CD4-positive, alpha-beta T cell treated with Interleukin-15 for 1 hour (primary cell): ENCODE measurements at places on chromosomes 1 and 21.

- no peak for DNase-seq
Observed at GRCh38 chr1:212721388-212722247, 22.0 kb upstream of the BATF3 start.

GRCh38 chr1:238710697-238711096 is 675.7 kb upstream of the CHRM3 start:
- no peak for DNase-seq

DNA sequence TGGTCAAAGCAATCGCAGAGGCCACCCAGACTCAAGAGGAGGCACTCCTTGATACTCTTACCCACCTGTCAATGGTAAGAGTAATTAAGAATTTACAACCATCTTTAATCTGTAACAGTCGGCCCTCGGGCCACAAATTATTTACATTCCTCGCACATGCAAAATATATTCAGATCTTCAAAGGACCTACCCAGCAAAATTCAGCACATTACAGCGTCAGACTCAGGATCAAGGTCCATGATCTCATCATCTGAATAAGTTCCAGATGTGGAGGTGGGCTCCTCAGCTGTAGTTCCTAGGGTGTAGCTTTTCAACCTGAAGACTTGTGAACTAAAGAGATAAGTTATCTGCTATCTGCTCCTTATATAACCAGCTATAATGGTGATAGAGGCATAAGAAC is 17.1 kb upstream of the RNF11 start:
- DNase-seq: no peak

DNA sequence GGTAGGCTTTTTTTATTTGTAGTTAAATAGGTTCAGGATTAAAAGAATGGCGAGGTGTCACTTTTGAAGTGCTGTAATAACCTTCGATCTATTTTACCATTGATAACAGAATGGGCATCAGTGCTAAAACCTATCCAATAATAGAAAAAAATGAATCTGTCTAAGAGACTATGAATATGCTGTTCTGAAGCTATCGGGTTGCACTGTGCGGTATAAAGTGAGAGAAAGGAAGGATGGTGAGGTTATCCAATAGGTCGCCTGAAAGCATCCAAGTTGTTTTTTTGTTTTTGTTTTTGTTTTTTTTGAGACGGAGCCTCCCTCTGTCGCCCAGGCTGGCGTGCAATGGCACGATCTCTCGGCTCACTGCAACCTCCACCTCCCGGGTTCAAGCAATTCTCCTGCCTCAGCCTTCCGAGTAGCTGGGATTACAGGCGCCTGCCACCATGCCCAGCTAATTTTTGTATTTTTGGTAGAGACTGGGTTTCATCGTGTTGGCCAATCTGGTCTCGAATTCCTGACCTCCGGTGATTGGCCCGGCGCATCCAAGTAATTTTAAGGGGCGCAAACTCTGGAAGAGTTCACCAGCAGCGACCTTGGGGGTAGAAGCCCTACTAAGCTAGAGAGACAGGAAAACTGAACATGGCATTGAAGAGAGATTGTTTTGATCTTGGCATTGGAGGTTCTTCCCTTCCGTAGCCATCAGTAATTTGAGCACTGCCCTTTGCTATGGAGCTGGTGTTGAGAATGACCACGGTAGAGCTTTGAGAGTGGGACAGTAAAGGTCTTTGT is 8.7 kb upstream of the MDM4 start:
- peak; percentile 35 for DNase-seq

- no peak for DNase-seq
Observed at GRCh38 chr1:3333903-3334302, 120.6 kb upstream of the ARHGEF16 start.
